Central memory CD8-positive, alpha-beta T cell (primary cell): ENCODE measurements at places on chromosomes 6 and 20.

DNA sequence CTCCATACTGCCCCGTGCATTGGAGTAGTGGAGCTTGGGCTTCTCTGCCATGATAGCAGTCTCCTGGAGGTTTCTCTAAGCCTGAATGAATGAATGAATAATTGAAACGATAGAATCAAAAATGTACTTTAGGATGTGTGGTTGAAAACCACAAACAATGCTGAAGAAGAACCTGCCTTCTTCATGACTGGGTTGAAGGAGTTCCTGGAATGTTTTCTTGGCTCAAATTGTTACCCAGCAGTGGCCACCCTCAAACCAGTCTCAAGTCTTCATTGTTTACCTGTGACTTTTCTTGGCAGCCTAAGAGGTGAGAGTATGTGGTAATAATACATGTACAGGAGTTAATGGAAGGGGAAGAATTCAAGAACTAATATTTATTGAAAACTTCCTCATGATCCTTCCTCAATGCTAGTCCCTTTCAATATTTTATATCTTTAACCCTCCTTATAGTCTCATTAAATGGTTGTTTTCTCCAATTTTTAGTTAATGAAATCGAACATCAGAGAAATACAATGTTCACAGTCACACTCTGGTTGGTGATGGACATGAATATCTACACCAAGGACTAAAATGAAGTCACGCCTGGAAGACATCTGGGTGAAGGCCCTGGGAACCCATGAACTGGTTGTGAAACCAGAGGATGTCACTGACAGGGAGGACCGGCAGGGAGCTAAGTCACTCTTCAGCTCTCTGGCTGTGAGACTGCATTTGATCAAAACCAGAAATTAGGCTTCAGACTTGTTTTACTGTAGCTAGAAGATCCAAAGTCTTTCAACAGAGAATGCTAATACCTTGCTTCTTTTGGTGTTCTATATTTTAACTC lies at the start of gene GSTA5:
GSTA5 (minus strand) TSS at position 51 of the 823 bp plus-strand sequence.
- no peak for DNase-seq

GRCh38 chr20:1171461-1172093 lies 13.2 kb downstream of the TMEM74B start:
- no peak for DNase-seq

GRCh38 chr6:119587537-119587936 lies 238.0 kb upstream of the MAN1A1 start:
- no peak for DNase-seq

- DNase-seq = no peak
Measured at GRCh38 chr6:154297721-154298120, 58.9 kb downstream of the IPCEF1 start.

GRCh38 chr6:107574856-107575255 lies 84.9 kb downstream of the SOBP start:
- no peak for DNase-seq

- no peak for DNase-seq
Measured at GRCh38 chr20:10763112-10763511, 89.3 kb upstream of the JAG1 start.

GRCh38 chr6:78489874-78490273 lies 377.5 kb upstream of the IRAK1BP1 start:
- no peak for DNase-seq

GRCh38 chr6:33168284-33168601 lies 24.0 kb downstream of the COL11A2 start:
- DNase-seq = no peak

GRCh38 chr6:163319609-163320366 lies 94.7 kb upstream of the QKI start:
- DNase-seq = no peak

DNA sequence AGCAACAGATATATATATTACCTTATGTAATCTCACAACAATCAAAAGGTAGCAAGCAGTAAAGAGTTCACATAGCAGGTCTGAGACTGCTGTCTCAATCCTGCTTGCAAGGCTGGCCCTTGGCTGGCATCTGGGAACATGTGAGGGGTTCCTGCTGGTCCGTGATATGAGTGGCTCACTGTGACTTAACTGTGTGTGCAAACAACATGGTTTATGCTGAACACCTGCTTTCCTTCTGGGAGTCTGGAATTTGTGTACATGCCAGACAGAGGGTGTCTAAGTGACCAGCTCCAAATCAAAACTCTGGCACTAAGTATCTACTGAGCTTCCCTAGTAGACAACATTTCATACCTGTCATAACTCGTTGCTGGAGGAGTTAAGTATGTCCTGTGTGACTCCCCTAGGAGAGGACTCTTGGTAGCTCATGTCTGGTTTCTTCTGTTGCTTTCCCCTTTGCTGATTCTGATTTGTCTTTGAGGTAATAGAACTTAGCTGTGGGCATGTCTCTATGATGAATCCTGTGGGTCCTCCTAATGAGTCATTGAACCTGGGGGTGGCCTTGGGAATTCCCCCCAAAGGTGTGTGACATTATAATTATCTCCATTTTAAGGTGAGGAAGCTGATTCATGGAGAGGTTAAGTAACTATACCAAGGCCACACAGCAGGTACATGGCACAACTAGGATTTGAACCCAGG lies 131.6 kb upstream of the NEDD9 start:
- DNase-seq = no peak

- DNase-seq = no peak
Measured at GRCh38 chr20:60104993-60105803, 147.0 kb downstream of the CDH26 start.

GRCh38 chr20:41228858-41229257 lies 88.7 kb downstream of the ZHX3 start:
- no peak for DNase-seq

GRCh38 chr20:41055679-41056078 lies 27.1 kb downstream of the TOP1 start:
- no peak for DNase-seq

- DNase-seq = no peak
Measured at GRCh38 chr6:49563006-49563886, 12.8 kb downstream of the C6orf141 start.

DNA sequence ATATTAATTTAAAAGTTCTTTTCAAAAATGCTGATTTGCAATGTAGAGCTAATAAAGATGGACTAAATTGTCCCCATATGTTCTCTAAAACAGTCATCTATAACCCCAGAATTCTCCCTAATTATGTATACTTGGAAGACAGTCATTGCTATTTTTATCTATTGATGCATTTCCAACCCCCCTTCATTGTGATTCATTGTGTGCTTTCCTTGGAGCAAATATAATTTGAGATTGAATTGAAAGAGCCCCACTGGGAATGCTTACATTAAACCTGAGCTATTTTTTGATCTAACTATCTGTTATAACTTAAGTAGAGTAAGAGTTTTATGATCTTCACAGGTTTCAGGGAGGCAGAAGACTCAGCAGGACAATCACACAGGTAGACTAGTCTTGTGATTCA lies 73.7 kb upstream of the PTCHD4 start:
- no peak for DNase-seq

DNA sequence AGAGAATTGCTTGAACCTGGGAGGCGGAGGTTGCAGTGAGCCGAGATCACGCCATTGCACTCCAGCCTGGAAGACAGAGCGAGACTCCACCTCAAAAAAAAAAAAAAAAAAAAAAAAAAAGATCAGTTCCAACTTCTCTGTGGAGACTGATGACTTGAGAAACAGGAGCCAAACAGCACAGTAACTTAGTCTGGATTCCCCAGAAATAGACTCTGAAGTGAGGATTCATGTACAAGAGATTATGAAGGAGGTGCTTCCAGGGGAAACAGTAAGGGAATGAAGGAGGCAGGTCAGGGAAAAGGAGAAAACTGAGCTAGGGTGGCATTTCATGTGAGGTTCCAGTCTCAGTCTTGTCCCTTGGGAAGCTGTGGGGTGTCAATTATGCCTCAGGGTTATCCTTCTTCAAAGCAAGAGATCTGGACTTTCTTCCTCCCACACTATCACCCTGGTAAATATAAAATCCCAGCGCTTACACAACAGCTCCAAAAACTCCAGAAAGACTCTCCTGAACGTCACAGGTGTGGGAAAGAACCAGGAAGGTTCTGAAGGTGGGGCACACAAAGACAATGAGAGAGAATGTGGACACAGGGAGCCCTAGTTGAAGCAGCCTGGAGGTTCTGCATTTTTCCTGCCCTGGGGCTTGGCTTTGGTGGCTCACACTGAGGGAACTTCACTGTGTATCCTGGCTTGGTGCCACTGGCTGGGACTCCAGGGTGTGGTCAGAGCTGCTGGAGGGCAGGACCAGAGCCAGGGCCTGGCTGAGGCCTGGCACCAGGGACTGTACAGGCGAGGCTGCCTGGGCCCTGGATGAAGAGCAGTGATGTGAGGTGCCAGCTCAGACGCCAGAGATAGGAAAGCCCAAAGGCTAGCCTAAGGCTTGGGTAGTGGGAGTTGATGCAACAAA lies 46.8 kb downstream of the PCNA start:
- DNase-seq = no peak

- no peak for DNase-seq
Measured at GRCh38 chr6:26445934-26446667, 5.8 kb downstream of the BTN3A3 start.

GRCh38 chr6:36246506-36247268 lies 23.2 kb upstream of the PNPLA1 start:
- no peak for DNase-seq

GRCh38 chr6:149336609-149336928 lies 19.1 kb downstream of the TAB2 start:
- DNase-seq = no peak

DNA sequence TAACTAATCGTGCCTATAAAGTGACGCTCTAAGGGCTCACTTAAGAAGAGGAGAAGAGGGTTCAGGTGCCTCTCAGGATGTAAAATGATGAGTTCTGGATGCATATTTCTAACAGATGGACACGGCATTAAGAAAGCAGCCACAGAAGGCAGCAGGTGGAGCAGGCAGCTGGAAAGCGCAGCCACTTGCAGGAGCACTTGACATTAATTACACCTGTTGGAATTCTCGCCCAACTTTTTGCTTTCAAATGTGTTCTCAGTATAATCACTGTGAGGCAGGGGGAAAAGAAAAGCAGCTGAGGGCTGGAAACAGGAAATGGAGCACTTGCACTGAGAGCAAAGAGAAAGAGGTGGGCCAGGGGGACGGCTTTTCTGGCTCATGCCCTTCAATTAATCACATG lies 164.2 kb downstream of the NKAIN2 start:
- DNase-seq = no peak

DNA sequence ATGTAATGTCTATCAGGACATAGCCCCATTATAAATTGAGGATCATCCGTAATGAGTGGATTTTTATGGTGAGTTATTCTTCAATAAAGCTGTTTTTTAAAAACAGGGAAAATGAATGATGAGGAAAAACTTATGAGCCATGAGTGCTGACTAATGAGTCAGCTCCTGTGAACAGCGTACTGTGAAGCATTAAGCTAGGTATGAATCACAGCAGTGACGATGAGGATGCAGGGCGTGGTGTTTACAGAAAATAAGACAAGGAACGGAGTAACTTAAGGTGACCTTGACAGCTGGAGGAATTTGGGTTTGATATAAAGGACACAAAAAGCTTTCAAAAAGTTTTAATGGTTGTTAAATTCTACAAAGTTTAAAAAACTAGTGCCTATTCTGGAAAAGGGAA lies 96.3 kb downstream of the FOXF2 start:
- no peak for DNase-seq

DNA sequence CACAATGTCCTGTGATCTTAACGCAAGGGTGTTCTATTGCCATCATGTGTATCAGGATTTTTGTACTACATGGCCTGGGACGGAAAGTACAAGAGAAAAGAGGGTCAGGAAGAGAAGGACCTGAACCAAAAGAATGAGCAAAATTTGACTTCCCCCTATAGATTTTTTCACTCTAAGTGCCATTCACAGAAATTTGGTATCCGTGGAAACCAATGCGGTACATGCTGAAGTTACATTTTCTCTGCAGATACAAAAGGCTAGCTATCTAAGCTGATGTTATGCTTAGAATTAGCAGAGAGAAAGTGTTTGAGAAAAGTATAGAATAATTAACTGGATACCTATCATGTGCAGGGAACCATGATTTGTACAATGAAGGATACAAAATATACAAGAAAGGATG lies 12.4 kb upstream of the PDE7B start:
- DNase-seq = no peak

DNA sequence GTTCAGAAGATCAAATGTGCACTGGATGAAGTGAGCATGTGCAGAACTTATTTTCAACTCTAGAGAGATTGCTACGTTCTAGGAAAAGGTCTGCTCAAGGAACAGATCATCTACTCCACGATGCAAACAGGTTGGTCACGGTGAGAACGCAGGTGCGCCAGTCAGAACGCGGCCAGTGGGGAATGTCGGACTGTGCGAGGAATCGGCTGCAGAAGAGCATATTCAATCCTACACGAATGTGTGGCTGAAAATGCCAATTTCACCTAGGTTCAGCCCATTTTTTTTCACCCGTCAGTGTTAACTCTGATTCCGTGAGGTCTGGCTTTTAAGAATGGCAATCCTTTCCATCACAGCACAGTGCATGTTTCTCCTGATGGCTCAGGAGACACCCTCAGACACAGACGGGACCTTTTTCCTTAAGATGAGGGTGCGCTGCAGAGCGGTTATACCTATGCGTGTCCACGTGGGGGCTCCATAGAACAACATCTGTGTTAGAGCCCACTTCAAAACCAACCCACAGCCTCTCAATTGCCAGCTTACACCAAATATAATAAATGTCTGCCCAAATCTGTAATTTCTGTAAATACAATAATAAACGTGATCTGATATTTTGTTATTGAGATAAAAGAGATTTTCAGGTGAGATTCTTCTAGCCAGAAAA lies 250.4 kb downstream of the FOXA2 start:
- DNase-seq = no peak

GRCh38 chr6:158405933-158406332 lies 93.7 kb downstream of the TULP4 start:
- DNase-seq = no peak

GRCh38 chr20:21433329-21433890 lies 36.1 kb upstream of the NKX2-4 start:
- DNase-seq = no peak

DNA sequence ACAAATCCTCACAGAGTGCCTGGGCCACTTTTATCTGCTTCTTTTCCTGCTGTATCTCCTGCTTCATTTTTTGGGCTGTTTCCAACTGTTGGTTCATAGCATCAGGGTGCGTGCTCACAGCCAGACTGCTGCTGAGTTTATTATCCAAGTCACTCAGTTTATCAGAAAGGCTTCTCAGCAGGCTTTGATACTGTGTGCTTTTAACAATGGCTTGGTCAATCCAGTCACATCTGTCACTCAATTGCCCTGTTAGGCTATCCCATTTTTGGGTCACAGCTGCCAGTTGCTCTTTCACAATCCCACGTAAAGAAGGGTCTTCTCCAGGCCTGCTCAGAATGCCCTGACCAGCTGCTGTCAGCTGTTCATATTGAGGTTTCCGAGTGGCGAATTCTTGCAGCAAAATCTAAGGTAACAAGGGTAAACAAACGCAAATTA lies 87.2 kb downstream of the DST start:
- DNase-seq = no peak

- DNase-seq = no peak
Measured at GRCh38 chr6:152368751-152369624, 268.2 kb downstream of the SYNE1 start.

GRCh38 chr6:129672881-129673631 lies 36.9 kb downstream of the ARHGAP18 start:
- DNase-seq = no peak

GRCh38 chr6:128259730-128260685 lies 260.4 kb downstream of the PTPRK start:
- DNase-seq = no peak

- no peak for DNase-seq
Measured at GRCh38 chr6:24520929-24521546, 26.3 kb downstream of the ALDH5A1 start.
